ENCODE measurements at places on chromosomes 4 and X. TPM values are rescaled to one million over a fixed set of nuclear protein-coding genes. Genes with fewer than 3 reads are reported as not detected.

DNA sequence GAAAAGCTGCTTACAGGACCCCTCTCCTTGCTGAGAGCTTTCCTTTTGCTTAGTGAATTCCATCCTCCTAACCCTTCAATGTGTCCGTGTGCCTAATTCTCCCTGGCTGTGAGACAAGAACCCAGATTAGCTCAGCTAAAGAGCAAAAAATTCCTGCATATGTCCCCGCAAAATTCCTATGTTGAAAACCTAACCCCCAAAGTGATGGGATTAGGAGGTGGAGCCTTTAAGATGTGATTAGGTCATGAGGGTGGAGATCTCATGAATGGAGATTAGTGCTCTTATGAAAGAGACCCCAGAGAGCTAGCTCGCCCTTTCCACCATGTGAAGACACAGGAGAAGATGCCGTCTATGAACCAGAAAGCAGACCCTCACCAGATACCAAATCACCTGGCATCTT lies 503.0 kb upstream of the DIAPH2 start:
- DNase-seq = no peak

DNA sequence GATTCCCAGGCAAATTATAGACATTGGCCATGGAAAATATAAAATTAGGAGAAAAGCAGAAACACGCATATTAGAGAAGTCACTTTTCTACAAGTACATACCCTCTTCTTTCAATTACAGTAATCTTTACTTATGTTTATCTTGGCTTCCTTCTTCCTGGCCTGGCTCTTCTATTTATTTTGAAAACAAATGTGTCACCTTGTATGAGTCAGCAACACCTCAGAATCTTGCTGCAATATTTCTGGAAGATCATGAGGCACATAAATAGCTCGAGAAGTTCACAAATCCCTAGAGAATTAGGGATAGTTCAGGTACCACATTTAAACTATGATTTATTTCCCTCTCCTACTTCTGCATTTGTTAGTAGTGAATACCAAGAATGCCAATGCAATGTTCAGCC lies 124.6 kb downstream of the ANOS1 start:
- peak; percentile 83 for DNase-seq

- no peak for DNase-seq
Observed at GRCh38 chr4:184457535-184458249, 16.7 kb downstream of the IRF2 start.

DNA sequence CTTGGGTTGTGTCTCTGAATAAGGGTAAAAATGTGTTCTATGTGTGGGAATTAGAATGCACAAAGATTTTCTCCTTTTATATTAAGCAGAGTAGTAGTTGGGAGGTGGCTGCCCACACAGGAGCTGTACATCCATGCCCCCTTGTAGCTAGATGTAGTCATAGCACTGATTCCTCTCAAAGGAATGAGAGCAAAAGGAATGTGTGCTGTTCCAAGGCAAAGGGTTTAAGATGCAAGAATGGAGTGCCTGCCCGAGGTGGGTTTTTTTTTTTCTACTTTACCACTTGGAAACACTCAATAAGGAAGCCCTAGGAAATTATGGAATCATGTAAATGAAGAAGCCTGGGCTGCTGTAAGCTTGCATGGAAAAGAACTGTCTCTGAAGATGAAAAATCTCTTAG lies 2183.2 kb upstream of the AGA start:
- peak; percentile 83 for DNase-seq

ZIC3 gene
- total RNA-seq = not detected

TBC1D8B gene
- total RNA-seq = 5.4 TPM

CORIN gene
- under 0.01 TPM for total RNA-seq

MAGEB10 gene
- not detected for total RNA-seq

ART3 gene
- total RNA-seq = not detected
